Stimulated activated CD8-positive, alpha-beta memory T cell treated with anti-CD3 and anti-CD28 coated beads, Interleukin-4, amount 100 ng/mL, for 4 hours (primary cell): ENCODE measurements at places on chromosomes 2 and 18.

DNA sequence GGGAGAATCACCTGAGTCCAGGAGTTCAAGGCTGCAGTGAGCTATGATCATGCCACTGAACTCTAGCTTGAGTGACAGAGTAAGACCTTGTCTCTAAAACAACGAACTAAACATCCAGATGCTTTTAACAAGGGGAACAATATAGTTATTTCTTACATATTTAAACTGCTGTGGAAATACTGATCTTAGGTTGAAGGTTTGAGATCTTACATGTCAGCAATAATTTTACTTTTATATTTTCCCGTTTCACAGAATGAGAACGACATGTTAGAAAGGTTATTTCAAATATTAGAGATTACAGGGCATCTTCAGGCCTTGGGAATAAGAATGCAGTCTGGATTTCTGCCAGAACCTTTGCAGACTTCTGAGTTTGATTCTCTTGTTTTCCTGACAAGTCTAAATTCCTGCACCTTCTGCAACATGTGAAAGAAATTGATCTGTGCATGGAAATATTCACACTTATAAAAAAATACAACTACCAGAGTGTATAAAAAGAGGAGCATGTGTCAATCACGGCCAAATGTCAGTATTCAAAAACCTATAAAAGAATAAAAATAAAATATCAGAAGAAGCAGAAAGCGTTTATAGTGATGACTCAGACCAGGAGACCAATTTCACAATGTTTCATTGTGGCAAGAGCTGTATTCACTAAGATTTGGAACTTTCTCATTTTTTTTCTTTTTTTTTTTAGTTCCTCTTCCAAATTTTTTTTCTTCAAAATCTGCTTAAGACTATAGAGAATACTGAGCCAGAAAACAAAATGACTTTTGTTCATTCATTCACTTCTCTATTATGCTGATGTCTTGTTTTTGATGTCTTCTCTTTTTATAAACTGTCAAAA lies 29.6 kb downstream of the COLEC12 start:
- no peak for DNase-seq

- no peak for DNase-seq
Observed at GRCh38 chr18:57543560-57543959, 42.9 kb downstream of the FECH start.

- DNase-seq: no peak
Observed at GRCh38 chr2:80141007-80141726, 163.4 kb downstream of the LRRTM1 start.

DNA sequence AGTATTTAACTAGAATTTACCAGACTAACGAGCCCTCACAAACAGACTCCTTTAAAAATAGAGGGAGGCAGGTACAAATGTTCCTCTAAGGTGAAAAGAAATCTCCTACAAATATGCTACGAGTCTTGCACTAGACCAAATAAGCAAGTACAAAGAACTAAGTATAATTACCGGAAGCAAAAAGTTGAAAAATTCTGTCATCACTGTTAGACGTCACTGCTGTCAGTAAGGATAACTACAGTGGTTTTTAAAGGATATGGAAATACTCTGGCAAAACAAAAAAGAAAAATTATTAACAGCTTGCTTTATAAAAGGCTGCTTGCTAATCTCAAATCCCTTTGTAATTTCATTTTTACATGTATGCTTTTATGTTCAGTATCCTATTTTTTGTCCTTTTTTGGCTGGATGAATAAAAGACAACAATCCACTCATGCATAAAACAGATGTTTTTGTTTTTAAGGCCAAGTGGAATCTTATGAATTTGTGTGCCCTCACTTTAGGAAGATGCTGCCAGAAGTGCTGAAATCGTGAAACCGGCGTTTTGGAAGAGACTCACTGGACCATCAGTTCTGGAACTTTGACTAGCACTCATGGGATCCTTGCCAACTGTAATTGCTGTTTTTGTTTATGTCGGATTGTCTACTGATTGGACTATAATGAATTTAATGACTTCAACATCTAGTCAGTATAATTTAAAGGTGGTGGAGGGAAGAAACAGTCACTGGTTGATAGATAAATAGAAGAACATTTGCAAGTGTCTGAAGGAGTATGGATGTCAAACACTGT lies 6.7 kb downstream of the ZNF521 start:
- DNase-seq: no peak

DNA sequence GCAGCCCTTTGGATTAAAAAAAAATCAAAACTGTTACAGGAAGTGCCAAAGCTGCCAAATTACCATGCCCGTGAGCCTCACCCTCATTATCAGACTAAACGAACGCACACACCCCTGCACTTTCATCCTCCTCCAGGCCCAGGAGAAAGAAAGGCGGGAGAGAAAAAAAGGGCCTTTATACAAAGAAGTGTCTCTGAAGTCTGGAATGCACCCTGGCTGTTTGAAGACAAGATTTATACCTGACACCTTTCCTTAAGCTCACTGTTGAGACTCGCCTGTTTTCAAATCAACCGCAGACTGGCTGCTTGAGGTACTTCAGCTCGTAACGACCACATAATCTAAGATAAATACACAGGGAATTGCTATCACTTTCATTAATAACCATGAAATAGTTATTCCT lies 31.0 kb downstream of the EDAR start:
- no peak for DNase-seq

DNA sequence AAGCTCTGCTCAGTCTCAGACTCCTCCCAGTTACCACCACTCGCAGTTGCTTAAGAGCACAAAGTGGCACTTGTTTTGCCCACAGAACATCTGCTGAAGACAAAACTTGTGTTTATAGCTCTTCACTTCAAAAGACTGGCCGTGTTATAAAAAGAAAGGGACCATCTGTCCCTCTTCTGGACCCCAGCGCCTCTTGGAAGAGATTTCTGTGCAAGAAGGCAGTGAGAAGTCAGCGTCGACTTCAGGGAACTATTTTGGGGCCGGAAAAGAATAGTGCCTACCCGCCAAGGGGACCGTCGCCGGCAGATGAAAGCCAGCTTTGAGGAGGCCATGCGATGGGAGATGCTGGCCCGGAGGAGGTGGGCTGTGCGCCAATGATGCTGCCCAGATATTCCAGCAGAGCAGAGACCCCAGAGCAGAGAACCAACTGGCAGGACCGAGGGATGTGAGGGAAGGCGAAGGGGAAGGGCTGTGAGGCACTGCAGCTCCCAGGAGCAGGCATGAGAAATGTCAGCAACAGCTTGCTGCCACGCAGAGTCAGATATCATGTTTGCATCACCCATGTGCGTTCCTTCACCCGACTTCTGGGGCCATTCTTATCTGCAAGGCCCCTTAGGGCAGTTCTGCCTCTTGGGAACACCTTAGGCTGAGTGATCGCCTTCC lies 270.9 kb downstream of the ATAD2B start:
- DNase-seq: no peak

DNA sequence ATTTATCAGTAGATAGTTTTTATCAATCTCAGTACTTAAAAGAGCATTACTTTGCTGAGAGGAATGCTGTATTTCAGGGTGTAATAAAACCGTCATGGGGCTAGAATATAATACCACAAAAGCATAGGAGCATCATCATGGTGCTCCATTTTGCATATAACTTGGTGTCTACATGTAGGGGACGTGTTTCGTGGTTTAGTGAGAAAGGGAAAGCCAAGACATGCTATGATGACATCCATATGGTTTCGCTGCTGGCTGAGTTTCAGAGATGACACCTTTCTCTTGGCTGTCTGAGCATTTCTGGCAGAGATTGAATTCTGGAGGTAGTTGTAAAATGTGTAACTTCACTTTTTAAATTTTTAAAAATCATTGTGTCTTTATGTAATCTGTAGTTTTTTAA lies 32.4 kb downstream of the WDR43 start:
- no peak for DNase-seq

DNA sequence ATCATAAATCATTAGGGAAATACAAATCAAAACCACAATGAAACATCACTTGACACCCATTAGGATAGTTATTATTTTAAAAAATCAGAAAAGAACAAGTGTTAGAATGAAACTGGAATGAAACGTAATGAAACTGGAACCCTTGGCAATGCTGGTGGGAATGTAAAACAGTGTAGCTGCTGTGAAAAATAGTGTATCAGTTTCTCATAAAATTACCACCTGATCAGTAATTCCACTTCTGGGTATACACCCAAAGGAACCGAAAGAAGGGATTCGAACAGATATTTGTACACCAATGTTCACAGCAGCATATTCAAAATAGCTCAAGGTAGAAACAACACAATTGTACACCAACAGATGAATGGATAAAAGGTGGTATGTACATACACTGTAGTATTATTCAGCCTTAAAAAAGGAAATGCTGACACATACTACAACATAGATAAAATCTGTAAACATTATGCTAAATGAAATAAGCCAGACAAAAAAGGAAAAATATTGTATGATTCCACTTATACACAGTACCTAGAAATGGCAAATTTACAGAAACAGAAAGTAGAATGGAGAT lies 27.0 kb downstream of the ROCK1 start:
- no peak for DNase-seq

DNA sequence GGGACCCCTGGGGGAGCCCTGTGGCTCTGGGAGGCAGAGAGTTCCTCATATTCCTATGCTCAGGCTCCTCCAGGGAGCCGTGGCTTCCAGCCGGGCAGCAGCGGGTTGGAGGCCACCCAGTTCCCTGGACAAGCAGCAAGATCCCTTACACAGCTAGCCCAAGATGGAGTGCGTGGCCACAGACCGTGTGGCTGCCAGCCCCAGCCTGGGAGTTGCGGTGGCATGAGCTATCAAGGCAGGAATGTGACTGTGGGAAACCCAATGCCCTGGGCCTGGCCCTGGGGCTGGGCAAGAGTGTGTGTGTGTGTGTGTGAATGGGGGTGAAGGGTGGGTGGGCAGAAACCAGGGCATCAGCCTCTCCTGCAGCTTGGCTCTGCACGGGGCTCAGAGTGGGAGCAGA lies 130.5 kb downstream of the DYSF start:
- DNase-seq: no peak

DNA sequence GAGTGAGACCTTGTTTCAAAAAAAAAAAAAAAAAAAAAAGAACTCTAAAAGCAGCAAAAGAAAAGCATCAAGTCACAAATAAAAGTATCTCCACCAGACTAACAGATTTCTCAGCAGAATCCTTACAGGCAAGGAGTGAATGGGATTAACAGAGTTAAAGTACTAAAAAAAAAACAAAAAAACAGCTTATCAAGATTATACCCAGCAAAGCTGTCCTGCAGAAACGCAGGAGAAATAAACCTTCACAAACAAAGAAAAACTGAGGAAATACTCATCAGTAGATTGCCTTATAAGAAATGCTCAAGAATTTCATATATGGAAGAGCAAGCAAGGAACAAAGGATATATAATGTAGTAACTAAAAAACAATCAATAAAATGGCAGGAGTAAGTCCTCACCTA lies 35.6 kb downstream of the USP34 start:
- DNase-seq: no peak

DNA sequence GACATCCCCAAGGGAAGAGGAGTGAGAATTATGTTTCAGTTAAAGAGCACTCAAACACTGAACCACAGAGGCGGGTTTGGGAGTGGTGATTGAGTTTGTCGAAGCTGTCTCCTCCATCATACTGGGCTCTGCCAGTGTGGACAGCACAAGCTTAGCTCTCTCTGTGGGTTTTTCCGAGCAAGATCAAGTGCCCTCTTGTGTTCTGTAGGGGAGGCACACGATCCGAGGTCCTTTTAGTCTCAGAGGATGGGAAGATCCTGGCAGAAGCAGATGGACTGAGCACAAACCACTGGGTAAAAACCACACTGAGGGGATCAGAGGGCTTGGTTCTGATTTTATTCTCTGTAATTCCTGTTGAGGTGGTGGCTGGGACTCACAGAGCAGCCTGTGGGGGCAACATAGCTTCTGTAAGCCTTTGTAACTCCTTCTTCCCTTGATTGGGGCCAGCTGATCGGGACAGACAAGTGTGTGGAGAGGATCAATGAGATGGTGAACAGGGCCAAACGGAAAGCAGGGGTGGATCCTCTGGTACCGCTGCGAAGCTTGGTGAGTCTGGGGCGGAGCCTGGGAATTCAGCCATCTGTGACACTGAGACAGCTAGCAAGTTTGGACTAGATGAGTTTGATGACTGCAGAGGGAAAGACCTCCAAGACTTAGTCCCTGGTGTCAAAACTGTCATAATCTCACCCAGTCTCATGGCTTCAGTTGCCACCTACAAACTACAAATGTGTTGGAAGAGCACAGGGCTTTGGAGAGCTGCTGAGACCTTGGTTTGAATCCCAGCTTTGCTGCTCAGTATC lies 2.0 kb downstream of the NAGK start:
- DNase-seq: no peak

DNA sequence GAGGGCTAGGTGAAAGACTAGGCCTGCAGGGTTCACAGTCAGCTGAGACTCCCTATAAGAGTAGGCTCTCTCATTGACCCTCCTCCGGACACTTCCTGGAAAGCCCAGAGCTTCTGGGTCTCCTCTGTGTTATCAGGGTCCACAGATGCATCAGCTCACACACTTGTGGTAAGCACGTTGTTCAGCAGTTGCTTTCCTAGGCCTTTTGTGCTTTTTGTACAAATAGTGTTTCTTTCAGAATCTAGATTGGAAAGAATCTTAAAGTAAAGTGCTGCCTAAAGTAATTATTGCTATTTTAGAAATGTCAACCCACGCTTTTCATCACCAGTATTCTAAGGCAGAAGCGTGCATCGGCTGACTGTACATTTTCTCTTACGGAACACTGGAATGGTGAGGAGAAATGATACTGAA lies 15.5 kb downstream of the SLC9A2 start:
- no peak for DNase-seq

- DNase-seq: no peak
Observed at GRCh38 chr2:231745303-231746038, 35.6 kb downstream of the PDE6D start.

DNA sequence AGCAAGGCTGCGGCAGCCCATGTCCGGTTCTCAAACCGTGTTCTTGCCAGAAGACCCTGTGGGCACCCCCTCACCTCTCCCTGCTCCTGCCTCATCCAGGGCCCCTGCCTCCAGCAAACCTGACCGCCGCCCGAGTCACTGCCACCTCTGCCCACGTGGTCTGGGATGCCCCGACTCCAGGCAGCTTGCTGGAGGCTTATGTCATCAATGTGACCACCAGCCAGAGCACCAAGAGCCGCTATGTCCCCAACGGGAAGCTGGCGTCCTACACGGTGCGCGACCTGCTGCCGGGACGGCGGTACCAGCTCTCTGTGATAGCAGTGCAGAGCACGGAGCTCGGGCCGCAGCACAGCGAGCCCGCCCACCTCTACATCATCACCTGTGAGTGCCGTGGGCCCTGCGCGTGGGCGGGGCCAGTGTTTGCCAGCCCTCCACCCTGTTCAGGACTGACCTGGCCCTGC lies 32.2 kb downstream of the MTERF4 start:
- no peak for DNase-seq

DNA sequence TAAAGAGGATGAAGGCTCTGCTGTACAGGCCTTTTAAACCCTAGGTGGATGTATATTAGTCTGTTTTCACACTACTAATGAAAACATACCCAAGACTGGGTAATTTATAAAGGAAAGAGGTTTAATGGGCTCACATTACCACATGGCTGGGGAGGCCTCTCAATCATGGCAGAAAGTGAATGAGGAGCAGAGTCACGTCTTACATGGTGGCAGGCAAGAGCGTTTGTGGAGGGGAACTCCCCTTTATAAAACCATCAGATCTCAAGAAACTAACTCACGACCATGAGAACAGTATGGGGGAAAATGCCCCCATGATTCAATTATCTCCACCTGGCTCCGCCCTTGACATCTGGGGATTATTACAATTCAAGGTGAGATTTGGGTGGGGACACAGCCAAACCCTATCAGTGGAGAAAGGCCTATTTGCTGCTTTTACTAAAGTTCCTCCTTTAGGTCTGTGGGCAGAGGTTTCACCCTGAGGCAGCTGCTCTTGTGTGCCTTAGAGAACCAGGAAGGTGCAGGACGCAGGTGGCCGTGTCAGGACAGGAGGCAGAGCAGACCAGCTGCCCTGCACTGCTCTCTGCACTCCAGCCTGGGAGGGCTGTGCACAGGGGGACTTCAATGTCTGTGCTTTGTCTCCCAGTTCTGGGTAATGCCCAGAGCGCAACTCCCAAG lies 178.8 kb upstream of the HDAC4 start:
- no peak for DNase-seq
